ENCODE measurements at places on chromosomes 4 and X.

DNA sequence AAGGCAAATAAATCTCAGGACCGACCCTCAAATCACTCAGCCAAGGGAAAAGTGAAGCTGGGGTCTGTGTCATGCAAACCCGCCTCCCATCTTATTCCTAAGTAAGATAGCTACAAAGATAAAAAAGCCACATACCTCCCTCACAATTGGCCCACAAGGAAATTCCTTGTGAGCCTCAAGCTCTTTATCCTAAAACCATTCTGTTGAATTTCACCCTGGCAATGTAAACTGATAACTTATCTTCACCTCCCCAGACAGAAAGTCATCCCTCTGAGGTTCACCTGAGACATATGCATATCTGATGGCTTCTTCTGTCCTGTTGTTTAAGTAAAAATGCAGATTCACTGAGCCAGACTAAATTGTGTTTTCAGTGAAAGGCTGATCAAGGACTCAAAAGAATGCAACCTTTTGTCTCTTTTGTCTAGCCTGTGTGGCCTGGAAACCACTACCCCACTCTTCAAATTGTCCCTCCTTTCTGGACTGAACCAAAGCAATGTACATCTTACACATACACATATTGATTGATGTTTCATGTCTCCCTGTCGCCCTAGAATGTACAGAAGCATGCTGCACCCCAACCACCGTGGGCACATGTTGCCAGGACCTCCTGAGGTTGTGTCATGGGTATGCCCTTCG is 91.3 kb downstream of the MFAP3L start:
- DNase-seq = no peak

DNA sequence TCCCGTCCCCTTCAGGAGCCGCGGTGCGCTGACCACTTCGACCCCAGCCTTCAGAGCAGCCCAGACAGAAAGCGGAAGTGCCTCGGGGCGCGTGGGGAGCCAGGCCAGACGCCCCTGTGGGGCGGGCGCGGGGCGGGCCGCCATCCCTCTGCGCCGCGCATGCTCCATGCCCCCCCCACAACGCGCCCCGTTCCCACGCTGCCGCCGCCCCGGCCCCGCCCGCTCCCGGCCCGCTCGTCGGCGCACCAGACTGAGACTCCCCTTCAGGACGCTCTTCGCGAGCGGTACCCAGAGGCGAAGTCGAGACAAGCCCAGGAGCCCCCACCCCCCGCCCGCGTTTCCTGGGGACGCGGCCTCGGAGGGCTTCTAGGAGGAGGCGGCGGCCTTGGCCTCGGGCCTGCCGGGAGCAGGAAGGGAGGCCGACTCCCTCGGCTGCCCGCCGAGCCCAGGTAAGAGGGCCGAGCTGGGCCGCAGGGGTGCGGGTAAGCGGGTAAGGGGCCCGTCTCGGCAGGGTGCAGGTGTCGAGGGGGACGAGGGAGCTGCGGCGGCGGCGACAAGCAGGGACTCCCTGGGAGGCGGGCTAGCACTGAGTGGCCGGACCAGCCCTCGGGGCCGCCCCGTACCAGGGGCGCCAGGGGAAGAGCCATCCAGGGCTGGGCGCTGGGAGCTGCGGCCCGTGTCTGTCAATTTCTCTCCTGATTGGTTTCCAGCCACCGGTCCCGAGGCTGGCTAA is at the start of gene ZFP92:
ZFP92 (plus strand) TSS at position 218 of the 733 bp plus-strand sequence. CDS start 6,851 bp downstream, outside the sequence.
- DNase-seq = peak; percentile 7

DNA sequence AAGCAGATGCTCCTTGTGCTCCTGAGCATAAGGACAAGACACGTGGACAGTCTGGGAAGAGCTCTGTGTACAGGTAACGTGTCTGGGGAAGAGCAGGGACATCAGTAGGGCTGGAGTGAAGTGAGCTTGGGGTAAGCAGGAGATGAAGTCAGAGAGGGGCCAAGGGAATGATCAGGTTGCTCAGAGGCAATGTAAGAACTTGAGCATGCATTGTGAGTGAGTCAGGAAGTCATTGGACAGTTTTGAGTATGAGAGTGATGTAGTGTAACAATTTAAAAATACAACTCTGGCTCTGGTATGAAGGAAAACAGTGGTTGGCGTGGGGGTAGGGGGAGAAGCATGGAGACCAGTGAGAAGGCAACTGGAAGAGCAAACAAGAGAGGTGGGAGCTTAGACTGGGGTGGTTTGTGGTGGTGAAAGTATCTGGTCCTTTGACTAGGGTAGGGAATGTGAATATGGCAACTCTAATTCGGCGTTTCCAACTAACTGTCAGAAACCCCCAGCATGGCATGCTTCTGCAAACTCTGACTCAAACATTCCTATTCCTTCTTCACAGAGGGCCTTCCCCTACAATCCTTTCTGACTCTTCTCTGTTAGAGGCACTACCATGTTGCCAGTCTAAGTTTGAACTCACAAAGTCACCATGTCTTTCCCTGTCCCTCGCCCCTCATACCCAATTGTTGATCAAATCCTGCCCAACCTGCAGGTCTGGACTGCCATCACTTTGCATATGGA is 57.2 kb downstream of the STBD1 start:
- no peak for DNase-seq

DNA sequence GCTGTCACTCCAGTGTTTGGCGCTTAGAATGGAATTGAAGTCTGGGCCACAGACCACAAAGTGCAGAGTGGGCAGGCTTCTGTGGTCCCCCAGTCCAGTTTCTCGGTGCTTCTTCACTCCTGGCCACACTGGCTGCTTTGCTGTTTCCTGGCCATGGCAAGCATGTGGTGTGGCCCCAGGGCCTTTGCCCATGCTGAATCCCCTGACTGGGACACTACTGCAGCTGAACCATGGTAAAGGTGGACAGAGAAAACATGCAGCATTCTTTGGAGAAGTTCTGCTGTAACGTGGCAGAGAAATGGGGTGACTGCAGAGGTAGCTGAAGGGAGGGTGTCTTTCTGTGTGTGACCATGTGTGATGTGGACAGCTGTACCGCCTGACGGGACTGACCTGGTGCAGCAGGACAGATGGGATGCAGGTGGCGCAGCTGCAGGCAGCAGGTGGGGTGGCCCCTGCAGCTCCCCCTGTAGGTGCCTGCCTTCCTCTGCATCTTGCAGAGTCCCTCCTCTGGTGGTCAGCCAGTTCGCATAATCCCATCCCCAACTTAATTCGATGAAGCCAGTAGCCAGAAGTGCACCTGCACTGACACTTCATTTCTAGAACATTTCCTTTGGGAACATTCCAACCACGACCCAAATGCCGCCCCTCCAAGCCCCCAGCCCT is 13.2 kb upstream of the S100P start:
- no peak for DNase-seq

DNA sequence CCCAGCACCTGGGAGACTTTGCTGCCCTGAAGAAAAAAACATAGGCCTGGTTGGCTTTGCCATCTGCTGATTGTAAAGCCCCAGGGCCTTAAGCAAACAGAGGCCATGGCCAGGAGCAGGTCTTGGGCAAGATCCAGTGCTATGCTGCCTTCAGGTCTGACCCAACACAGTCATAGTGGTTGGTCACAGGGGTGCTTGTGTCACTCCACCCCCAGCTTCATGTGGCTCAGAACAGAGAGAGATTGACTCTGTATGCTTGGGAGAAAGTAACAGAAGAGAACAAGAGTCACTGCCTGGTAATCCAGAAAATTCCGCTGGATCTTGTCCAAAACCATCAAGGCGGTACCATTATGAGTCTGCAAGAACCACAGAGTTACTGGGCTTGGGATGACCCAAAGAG is 24.4 kb upstream of the SMARCA5 start:
- no peak for DNase-seq

GRCh38 chr4:42778349-42778748 is 114.2 kb upstream of the GRXCR1 start:
- DNase-seq = no peak

GRCh38 chr4:7723625-7724024 is 216.0 kb downstream of the AFAP1 start:
- DNase-seq = no peak

- DNase-seq = no peak
Measured at GRCh38 chr4:68489338-68489737, 42.1 kb downstream of the TMPRSS11E start.

DNA sequence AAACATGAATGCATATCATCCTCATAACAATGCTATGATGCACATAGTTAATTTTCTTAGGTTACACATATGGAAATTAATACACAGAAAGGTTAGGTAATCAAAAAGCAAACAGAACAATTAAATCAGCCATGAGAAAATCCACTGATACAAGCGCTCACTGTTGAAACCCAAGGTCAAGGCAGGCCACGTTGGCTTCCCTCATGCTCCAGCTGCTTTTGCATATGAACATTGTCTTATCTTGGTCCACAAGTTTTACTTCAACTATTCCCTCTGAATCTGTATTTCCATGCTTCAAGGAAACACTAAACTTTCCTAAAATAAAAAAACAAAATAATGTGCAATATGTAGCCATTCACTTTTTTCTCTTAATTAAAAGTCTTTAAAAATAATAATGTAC is 34.5 kb upstream of the PLA2G12A start:
- no peak for DNase-seq

GRCh38 chrX:113192418-113192817 is 351.8 kb upstream of the AMOT start:
- no peak for DNase-seq

- no peak for DNase-seq
Measured at GRCh38 chr4:42531341-42532030, 125.4 kb downstream of the ATP8A1 start.

GRCh38 chr4:139576219-139576618 is 20.2 kb upstream of the SETD7 start:
- DNase-seq = no peak

- no peak for DNase-seq
Measured at GRCh38 chrX:155966876-155967275, 30.6 kb upstream of the IL9R start.

DNA sequence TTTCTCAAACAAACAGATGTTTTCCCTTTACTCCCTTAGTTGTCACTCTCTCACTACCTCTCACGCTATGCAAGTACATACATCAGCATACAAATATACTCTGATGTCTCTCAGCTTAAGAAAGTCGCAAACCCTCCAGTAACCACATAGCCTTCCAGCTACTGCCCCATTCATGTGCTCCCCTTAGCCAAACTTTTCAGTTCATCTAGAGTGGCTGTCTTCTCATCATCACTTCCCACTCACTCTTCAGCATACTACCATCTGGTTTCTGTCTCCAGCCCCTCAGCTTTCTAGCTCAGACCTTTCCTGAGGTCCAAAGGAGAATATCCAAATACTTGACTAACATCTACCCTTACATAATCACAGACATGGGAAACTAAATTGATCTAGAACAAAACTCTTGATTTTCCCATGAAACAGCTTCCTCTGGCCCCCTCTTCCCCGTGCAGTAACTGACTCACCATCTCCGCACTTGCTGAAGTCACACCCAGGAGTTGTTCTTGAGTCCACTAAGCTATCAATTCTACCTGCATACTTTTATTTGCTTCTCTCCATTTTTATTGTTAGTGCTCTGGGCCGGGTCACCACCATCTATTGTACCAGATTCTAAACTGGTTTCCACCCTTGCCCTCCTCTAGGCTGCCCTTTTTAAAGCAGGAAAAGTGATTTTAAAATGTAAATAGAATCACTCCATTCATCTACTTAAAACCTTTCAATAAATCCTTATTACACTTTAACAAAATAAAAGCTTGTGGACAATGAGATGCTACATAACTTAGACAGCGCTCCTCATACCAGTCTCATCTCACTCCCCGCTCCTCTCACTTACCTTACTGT is 57.2 kb downstream of the CASP6 start:
- DNase-seq = no peak

DNA sequence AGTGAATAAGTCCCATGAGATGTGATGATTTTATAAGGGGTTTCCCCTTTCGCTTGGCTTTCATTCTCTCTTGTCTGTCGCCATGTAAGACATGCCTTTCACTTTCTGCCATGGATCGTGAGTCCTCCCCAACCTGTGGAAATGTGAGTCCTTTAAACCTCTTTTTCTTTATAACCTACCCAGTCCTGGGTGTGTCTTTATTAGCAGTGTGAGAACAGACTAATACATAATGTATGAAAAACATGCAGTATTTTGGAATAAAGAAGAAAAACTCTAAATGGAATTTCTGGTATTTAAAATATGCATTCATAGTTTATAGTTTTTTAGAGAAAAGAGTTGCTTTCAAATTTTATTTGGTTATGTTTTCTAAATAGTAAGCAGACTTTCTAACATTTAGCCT is 360.7 kb downstream of the PCDH7 start:
- no peak for DNase-seq

DNA sequence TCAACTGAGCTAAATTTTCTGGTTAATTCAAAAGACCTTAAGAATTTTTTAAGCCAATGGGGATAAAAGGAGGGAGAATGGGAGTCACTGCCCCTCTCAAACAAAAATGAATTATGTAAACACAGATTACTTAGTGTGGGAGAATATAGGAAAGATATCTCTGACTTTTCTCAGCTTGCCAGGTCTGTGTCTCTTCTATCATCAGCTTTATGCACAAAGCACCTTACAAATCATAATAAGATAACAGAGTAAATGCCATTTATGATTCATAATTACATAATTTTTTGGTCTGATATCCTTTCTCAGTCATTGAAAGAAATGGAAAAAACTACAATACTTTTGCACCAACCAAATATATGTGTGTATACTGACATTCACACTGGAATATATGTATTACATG is 604.6 kb upstream of the FAM241A start:
- no peak for DNase-seq

GRCh38 chr4:5843573-5844530 is 49.0 kb downstream of the CRMP1 start:
- no peak for DNase-seq

- DNase-seq = peak; percentile 17
Measured at GRCh38 chrX:67724359-67725110, 180.7 kb downstream of the AR start.

DNA sequence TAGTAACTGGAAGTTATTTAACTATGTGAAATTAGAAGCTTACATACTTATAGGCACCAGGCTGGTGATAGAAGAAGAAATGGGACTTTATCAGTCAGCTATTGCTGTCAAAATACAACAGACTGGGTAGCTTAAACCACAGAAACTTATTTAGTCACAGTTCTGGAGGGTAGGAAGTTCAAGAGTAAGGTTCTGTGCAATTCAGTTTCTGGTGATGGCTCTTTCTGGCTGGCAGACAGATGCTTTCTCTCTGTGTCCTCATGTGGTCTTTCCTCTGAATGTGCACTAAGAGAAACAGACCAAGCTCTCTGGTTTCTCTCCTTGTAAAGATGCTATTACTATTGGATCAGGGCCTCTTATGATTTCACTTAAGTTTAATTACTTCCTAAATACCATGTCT is 92.1 kb upstream of the ANKRD50 start:
- no peak for DNase-seq

DNA sequence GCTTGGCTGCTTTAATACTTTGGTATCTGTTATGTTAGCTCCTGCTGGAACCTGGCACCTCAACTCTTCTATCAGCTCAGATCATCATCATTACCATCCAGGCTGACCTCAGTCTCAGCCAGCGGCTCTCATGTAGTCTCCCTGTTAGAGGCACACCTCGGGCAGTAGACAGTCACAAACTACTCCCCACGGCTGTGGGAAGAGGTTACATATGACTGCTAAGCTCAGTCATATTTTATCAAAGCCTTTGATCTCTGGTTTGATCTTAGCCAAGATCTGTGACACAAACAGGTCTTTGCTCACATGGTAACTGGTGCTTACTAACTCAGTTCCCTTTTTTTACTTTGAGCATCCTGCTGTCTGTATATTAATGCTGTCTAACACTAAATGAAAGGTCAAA is 384.9 kb downstream of the CENPC start:
- no peak for DNase-seq
